NCI-H187 (cell line): ENCODE measurements at places on chromosomes 7 and 10.

GRCh38 chr10:118978316-118978997, 51.1 kb upstream of the NANOS1 start:
- DNase-seq, result no peak

DNA sequence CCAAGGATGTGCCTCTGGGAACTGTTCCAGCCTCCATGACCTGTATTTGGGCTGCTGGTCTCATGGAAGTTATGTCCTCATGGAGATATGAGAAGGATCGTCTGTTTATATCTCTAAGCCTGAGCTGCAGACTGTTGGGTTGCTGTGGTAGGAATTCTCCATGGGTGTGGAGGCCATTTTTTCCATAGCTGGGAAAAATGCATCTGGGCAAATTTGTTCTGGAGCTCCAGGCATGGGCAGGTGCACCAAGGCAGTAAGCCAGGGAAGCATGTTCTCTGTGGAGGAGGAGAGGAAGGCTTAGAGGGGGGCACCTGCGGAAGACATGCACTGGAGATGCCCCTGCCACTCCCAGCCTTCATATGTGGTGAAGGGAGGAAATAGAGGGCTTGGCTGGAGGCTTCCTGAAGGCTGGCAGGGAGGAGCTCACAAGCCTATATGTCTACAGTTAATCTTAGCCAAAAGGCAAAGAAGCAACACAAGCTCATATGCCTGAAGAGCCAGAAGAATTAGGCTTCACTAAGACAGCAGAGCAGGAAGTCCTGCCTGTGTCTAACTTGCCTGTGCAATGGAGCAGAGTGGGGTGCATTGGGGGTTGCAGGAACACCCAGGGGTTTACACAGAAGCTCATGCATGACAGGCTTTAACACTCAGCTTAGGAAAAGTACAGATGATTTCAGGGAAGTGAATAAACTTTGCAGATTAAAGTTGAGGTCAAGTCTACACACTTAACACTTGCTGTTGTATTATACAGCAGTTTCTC, 35.1 kb upstream of the CXCL12 start:
- no peak for DNase-seq

- no peak for DNase-seq
Measured at GRCh38 chr7:54336800-54337199, 205.4 kb upstream of the VSTM2A start.

- no peak for DNase-seq
Measured at GRCh38 chr7:80681272-80681885, 42.9 kb downstream of the CD36 start.

DNA sequence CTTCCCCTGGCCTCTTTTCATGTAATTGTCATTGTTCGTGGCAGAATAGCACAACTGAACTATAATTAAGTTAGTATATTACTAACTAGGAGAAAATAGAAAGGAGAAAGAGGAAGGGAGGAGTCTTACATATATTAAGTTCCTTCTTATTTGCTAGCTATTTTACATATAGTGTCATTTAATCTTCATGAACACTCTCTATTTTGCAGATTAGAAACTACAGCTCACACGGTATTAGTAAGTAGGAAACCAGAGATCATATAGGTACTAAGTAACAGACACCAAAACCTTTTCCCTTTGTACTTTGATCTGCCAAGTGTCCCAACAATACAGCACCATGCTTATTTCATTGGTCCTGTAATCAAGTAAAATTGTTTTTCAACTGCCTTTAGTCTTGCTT, 202.4 kb upstream of the HPS1 start:
- DNase-seq, result no peak

- no peak for DNase-seq
Measured at GRCh38 chr10:43308986-43309385, 42.1 kb upstream of the RASGEF1A start.

DNA sequence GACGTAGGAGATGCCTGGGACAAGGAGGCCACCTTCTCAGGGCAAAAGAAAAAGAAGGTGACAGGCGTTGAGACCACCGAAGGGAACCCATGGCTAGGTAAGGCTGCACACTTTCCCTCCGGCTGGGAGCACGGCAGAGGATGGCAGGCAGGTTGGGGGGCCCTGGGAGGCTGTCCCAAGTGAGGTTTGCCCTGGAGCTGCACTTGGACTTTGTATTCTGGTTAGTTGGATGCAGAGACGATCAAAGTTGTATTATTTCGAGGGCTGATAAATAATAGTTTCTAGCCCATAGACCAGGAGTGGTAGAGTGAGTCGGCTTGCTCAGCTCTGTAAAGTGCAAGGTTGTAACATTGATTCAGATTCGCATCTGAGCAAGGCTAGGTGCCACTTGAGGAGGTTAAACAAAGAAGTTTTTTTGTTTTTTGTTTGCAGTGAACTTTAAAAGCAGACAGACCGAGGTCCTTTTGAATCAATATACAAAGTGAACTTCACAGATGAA, 608 bp downstream of the ENTPD7 start:
- DNase-seq, result no peak

DNA sequence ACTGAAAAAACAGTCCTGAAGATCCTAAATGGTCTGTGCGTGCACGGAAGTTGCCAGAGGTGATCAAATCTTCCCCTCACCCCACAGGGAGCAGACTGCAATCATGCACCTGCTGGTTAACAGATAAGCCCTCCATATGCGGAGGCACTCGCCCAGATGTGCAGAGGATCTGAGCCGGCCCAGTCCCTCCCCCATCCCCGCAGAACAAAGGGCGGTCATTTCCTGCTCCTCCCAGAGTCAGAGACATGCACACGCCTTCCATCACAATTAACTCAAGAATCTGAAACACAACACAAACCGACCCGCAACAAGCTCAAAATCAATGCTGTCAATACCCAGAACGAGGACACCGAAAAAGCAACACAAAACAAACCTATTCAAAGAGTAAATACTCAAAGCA, 24.2 kb downstream of the CRTAC1 start:
- DNase-seq, result no peak

GRCh38 chr10:7434378-7434777, 23.5 kb upstream of the SFMBT2 start:
- no peak for DNase-seq

DNA sequence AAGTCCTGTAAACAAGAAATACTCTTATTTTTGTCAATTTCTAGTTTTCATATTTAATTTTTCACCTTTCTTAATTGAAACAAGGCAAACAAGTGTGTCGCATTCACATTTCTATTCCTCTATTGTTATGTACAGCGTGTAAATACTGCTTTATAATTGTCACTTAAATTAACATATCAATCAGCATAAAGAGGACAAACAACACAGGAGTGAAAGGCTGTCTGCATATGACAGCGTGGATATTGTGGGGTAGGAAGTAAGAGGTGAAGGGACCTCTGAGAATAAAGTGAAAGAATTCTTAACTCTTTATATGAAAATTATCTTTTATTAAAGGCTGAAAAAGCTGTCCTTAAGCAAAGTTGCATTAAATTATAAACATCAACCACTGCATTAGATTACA, 797.9 kb upstream of the COBL start:
- no peak for DNase-seq

- DNase-seq, result no peak
Measured at GRCh38 chr10:95297402-95297801, 6.6 kb upstream of the PDLIM1 start.

- no peak for DNase-seq
Measured at GRCh38 chr10:83425306-83425705, 714.0 kb upstream of the GHITM start.

DNA sequence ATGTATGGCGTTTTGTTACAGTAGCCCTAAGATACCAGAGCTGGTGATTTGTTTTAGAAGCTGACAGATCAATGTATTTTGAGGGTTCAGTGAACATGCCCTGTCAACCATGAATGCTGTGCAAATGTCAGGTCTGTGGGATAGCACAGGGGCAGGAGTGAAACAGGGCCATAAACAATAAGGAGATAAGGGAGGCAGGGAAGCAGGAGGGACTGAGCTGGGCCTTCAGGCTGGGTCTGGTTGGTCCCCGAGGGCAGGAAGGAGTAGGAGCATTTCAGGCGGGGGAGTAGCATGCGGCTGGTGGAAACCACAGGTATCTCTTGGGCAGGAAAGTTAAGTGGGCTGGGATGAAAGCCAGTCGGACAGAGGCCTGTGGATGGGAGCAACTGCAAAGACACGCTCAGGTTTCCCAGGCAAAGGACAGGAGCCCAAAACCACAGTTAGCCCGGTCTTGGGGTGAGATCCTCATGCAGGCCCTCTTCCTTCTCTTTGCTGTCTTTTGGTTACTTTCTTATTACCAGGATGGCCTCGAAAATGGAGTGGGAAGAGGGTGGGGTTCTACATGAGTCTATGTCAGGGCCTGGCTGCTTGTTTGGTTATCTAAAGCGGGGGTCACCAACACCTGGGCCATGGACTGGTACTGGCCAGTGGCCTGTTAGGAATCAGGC, 69.5 kb upstream of the SEPHS1 start:
- no peak for DNase-seq

GRCh38 chr7:99835189-99835588, 7.4 kb downstream of the CYP3A43 start:
- no peak for DNase-seq

DNA sequence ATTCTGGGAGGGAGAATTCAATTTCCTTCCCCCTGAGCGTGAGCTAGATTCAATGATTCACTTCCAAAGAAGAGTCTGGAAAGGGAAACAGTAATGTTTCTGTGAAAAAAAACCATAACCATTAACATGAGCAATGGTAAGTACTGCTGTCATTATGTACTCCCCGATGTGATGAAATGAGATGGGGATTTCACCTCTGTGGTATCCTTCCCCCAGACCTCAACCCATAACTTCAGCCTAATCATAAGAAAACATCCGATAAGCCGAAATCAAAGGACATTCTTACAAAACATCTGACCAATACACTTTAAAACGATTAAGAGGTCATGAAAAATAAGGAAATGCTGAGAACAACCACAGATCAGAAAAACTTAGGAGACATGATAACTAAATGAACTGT, 27.2 kb downstream of the EZH2 start:
- no peak for DNase-seq

- DNase-seq, result no peak
Measured at GRCh38 chr10:103736044-103736443, 119.3 kb downstream of the SH3PXD2A start.

- no peak for DNase-seq
Measured at GRCh38 chr10:122464586-122464985, 3.2 kb downstream of the HTRA1 start.

DNA sequence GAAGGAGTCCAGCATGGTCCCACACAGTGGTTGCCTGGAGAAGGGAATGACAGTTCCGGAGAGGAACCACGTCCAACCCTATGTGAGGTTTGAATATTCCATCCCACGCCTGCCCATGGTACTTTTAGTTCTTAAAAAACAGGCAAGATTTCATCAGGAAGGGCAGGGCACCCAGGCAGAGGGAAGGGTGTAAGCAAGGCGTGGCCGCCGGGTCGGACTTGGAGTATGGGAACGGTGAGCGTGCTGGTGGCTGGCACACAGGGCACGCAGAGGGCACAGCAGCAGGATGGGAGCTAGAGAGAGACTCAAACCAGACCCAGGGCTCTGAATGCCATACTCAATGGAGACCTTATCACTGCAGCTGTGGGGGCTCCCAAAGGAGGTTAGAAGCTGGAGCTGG, 34.3 kb downstream of the FAM53B start:
- DNase-seq, result no peak

- DNase-seq, result no peak
Measured at GRCh38 chr10:70456164-70456563, 14.7 kb upstream of the NODAL start.

GRCh38 chr7:13099154-13099795, 411.8 kb downstream of the ARL4A start:
- DNase-seq, result no peak

DNA sequence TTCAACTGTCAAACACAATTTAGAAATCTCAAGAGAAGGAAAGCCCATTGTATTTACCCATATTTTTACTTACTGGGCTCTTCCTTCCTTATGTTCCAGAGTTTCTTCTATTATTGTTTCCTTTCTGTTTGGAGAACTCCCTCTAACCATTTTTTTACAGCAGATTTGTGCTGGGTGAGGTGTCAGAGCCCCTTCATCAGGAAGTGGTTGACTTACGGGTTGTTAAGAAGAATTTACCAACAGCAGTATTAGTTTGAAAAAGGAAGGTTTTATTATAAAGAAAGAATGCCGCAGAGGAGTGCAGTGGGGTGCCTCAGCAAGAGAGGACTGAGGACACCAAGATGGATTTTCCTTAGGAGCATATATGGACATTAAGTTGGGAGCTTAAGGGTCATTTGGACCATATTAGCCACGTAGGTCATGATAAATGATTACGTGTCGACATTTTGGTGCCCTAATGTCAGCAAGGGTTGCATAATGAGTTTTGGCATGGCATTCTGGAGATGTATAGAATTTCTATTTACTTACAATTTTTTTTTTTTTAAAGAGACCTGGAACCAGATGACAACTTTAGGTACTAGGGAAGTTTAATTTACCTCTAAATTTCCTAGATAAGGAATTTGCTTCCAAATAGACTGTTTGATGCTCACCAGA, 6.3 kb upstream of the TBATA start:
- no peak for DNase-seq

GRCh38 chr7:76394957-76395356, 14.5 kb downstream of the SSC4D start:
- DNase-seq, result no peak

DNA sequence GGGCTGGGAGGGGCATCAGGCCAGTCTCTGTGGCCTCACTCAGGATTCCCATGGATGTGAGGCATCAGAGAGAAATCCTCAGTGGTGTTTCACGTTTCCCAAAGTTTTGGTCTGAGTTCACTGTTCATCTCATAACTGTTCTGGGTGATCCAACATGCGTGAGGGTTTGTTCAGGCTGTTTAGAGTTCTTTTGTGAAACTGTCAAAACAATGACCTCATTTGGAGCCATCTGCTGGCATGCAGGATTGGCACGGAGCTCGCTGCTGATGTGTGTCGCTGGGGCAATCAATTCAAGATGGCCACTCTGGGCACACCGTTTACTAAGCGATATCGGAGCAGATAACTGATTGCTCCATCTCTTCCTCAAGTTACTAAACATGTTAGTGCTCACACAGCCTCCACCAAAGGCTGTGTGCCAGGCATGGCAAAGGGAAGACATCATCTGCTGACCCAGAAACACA, 365.6 kb downstream of the WDR11 start:
- no peak for DNase-seq

GRCh38 chr7:110779339-110779738, 311.6 kb upstream of the LRRN3 start:
- DNase-seq, result no peak

GRCh38 chr10:121338206-121338980, 259.9 kb downstream of the FGFR2 start:
- DNase-seq, result no peak

DNA sequence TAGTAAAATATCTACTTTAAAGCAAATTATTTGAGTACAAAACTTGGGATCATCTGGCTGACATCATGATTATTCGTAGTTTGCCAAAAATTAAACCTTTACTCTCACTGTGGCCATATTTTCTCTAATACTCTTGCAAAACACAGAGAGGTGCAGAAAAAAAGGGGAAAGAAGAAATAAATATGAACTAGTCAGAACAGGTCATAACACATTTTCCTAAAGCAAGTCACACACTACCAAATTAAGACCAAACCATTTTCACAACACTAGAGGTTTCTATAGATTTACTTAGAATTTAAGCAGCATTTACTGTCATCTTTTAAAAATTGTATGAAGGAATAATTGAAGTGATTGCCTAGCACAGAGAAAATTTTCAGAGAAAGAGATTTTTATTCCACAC, 726.1 kb downstream of the SORCS1 start:
- no peak for DNase-seq

- DNase-seq, result no peak
Measured at GRCh38 chr10:95716466-95716865, 22.7 kb upstream of the TCTN3 start.
